ENCODE measurements at places on chromosomes 7 and 10.

DNA sequence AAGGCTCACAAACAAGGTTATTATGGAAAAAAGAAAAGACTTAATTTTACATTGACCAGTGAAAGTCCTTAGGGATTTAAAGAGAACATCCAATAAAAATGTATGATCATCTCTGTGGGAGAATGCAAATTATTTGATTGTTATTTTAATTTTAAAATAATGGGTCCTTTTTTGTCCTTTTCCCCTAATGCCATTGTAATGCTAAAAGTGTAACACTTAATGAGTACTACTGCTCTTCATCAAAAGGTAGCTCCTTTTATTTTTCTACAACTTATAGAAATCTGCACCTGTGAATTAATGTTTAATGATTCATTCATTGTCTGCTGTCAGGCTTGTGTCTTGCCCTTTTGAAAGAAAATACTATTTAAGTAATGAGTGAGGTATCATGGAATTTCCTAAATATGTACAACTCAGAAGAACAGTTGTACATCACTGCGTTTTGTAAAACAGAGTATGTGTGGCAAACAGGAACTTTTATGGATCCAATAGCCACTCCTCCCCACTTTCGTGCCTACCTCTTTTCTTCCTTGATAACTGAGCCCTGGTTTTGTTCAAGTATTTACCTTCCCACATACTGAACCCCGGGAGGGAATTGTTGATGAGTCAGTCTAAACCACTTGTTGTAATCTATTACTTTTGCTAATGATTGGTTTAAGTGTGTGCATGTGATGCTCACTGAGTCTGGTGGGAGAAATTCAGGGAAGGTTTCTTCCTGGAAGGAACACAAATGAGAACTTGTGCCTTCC is 19.9 kb upstream of the TRUB1 start:
- DNase-seq = no peak

- no peak for DNase-seq
Measured at GRCh38 chr10:106515206-106515790, 649.2 kb downstream of the SORCS1 start.

GRCh38 chr7:498678-499641 is 20.7 kb downstream of the PDGFA start:
- DNase-seq = no peak

GRCh38 chr7:4200546-4201094 is 481.5 kb upstream of the FOXK1 start:
- DNase-seq = no peak

- DNase-seq = no peak
Measured at GRCh38 chr7:80150611-80151273, 16.1 kb downstream of the GNAI1 start.

GRCh38 chr10:100506596-100507356 is 12.9 kb downstream of the SEC31B start:
- no peak for DNase-seq

GRCh38 chr10:21726601-21727225 is 192.7 kb downstream of the MLLT10 start:
- DNase-seq = no peak

- no peak for DNase-seq
Measured at GRCh38 chr10:100730725-100731406, 14.5 kb upstream of the PAX2 start.

GRCh38 chr10:98045785-98046389 is 15.5 kb upstream of the CRTAC1 start:
- no peak for DNase-seq

- DNase-seq = no peak
Measured at GRCh38 chr7:18177129-18177814, 149.6 kb upstream of the PRPS1L1 start.

DNA sequence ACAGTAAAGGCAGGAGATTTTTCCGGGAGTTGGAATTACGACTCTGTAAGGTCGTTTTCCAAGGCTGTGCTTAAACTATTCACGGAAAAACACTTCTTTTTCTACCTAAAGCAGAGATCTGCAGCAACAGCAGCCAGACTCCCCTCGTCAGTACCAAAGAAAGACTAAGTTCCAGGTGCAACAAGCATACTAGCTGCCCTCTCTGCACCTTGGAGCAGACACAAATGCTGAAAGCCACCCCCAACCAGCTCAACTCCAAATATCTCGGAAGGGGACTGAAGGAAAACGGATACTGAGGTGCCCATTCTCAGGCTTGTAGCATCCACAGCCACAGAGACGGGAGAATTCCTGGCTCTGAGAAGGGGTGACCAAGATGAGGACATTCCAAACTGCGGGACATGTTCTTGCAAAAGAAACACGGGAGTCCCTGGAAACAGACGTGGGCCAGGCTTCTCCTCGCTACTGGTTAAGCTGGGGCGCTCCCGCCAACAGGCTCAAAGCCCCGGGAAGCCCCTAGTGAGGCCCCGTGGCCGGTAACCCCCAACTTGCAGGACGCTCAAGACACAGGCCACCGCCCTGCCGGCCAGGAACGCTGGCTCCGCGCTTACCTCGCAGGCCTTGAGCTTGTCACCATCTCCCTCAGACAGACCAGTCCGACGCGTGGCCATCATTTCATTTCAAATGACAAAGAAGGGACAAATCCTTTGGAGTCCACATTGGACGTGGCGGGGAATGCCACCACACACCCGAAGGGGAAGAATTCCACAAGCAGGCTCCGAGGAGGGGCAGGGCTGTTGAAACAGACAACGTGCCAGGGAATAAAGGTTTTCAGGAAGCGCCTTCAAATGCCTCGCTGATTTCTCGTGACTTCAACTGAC is 2.2 kb downstream of the ARHGAP21 start:
- no peak for DNase-seq

GRCh38 chr10:125141860-125142484 is 18.4 kb downstream of the CTBP2 start:
- DNase-seq = no peak

DNA sequence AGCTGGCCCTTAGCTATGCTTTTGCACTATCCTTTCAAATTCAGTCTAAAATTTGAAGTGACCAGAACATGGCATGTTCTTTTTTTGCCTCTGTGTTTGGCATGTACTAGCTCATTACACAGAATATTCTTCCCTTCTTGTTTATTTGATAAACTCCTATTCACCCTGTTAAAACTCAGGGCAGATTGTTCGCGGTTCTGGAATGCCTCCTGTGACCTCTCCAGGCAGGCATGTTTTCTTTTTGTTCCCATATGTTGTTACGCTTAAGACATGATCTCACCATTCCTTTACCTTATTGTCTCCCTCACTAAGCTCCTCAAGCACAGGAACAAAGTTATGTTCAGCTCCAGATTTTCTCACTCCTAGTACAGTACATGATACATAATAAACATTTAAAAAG is 181.7 kb downstream of the CCSER2 start:
- DNase-seq = no peak

GRCh38 chr10:84478151-84478550 is 149.8 kb downstream of the CCSER2 start:
- no peak for DNase-seq

DNA sequence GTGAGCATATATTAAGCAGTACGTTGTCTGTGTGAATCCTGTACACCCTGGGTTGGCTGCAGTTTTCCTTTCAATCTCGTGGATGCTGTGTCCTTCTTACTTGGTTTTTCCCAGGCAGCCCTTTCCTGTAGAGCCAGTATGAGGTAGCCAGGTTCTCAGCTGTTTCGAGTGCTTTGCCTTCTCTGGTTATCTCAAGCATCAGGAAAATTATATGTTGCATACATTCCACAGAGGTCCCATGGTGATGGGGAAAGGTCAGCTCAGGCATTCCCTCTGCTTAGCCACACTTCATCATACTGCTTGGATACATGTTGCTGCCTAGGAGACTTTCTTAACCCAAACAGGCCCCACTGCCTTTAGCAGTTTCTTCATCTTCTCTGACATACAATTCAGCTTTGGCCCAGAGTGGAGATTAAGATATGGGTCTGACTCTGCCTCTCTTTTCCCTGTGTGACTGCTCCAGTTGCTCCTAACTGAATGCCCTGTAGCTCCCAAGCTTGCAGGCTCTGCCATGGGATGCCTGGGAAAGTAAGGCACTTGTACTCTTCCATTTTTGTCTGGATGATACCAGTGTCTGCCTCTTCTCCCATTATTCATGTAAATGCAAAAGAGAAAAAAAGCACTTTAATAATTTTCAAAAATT is 11.3 kb downstream of the GNAI1 start:
- DNase-seq = no peak

DNA sequence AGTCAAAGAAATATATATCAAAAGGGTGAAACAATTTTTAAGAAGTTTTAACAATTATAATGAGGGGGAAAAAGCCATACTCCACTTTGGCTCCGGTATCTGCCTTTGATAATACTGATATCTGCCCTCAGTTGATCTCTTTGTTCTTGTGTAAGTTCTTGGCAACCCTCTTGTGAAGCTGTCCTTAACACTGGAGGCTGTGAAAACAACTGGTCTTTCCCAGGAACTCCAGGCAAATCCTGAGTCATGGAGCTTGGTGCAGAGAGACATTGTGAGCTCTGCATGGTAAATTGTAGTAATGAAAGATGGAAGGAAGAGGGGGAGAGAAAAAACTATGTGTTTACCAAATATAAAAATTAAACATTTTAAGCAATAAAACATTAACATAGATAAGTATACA is 11.9 kb upstream of the ERVW-1 start:
- DNase-seq = no peak

- DNase-seq = no peak
Measured at GRCh38 chr10:77649333-77650331, 12.0 kb upstream of the KCNMA1 start.

DNA sequence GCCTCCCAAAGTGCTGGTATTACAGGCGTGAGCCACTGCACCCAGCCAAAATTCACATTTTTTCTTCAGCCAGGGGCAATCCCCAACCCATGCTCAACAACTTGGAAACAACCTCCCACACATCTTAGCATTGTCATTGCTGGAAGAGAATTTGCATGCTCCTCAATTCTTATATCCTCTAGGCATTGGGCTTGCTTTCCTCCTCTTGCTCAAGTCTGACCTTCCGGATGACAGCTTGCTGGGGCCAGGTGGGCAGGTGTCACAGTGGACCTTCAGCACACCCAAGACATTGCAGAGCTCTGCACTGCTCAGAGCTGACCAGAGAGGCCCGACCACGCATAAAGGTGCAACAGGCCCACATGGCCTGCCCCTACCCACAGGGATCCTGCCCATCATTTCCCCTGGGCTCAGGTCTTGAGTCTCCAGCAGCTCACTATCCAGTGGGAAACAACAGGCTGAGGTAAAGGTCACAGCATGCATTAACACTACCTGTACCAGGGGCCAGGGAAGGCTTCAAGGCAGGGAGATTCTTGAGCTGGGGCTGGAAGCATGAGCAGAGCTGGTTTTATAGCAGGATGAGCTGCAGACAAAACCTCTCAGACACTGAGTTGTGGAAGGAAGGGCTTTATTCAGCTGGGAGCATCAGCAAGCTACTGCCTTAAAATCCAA is 6.8 kb upstream of the GPR15LG start:
- no peak for DNase-seq

- DNase-seq = no peak
Measured at GRCh38 chr10:1473874-1474273, 263.5 kb downstream of the ADARB2 start.
